ENCODE measurements at places on chromosomes 13 and 19.

DNA sequence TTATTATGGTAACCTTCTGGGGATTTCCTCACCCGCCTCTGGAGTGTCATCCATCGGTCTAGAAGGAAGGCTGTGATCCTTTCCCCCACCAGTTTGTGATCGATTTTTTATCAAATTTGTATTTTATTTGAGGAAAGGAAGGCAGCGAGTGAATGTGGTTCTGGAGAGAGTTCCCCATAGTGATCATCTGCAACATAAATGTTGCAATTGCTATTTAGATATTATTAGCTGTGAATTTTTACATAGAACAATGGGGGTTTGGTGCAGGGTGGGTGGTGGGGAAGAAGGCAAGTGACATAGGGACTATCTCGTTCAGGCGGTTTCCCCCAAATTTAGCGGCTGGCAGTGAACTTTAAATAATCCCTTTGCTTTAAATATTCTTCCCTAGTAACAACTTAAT, 1.2 kb downstream of the CDK8 start:
- no peak for DNase-seq

DNA sequence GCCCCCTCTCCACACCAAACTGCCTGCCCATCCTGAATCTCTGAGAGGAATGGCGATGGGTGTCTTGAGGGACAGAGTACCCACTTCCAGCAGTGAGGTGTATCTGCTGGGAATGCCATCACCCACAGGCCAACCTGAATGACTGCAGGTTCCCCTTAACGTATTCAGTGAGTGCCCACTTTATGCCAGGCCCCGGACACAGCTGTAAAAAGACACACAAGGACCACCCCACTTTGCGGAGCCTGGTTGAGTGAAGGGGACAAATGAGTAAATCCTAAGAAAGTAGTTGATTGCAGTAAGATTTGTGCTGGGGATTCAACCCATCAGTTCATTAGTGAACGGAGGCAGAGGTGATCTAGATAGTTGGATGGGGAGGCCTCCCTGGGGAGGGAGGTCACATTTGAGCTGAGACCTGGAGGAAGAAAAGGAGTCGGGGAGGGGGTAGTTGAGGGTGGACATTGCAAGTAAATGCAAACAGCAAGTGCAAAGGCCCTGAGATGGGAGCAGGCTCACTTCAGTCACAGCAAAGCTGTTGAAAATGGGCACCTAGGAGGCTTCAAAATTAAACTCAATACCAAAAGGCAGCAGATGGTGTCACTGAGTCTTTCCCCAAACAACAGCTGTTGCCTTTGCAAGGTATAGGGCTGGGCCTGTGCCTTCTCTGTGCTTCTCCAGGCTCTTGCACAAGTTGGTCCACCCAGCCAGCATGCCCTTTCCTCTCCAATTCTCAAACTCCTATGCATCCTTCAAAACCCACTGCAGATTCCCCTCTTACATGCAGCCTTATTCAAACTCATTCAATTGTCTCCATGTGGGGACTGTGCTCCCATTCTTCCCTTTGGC, 4.3 kb downstream of the GDF15 start:
- no peak for DNase-seq

DNA sequence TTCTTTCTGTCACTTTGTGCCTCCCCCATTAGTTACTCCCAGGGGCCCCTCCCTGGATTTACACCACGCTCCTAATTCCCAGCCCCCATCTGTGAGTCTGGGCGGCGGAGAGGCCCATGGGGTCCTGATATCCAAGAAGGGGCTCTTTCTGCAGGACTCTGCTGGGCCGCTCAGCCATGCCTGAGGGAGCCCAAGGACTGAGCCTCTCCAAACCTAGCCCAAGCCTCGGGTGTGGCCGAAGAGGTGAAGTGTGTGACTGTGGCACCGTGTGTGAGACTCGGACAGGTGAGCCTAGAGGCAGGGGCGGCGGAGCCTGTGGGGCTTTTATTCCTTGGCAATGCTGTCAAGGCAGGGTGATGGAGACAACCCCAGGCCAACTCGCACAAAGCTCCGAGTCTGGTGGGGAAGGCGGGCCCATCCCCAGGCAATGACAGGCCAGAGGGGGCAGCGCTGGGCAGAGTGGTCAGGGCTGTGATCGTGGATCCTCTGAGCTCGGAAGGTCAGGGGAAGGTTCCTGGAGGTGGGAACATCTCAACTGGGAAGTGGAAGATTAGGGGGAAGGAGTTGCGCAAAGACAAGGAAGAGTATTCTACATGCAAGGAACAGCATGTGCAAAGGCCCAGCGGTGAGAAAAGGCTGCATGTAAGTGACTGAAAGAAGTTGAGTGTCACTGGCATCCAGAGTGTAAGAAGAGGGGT, 1.6 kb downstream of the PLEKHG2 start:
- DNase-seq, result no peak

DNA sequence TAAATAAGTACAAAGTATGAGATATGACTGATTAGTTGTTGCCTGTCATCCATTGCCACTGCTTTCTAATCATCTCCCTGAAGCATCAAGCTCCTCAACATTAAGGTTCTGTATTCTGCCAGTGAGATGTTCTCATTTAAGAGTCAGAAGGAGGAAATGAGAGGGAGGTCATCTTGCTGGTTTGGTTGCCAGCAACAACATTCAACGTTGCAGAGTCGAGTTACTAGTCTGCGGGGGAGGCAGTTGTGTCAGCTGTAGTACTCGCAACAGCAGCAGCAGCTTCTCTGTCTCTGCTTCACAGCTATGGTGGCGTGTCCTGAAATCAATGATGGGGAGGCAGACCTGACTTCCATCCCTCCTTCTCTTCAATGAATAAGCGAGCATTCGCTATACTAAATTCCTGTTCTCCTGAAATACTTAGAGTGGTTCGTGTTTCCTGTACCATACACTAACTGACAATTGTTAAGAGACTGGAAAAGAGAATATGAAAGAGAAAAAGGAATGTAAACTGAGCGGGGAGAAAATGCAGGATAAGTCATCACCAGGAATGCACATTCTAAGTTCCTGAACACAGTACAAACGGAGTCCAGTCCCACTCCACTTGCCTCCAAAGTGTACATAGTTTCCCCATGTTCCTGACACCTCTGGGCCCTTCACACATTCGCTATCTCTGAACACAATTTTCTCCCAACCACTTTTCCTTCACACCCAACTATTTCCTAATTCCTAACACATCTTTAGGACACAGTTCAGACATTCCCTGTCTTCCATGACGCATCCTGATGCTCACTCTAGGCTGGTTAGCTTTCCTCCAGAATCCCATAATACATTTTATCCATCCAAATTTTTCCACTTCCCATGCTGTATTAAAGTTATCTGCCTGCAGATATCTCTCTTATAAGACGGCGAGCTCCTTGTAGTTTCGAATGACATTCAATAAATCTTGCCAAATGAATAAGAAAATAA, 263.0 kb downstream of the KLF12 start:
- no peak for DNase-seq
